ENCODE measurements at places on chromosomes 7 and 10. TPM values are rescaled to one million over a fixed set of nuclear protein-coding genes. Genes with fewer than 3 reads are reported as not detected.

DNA sequence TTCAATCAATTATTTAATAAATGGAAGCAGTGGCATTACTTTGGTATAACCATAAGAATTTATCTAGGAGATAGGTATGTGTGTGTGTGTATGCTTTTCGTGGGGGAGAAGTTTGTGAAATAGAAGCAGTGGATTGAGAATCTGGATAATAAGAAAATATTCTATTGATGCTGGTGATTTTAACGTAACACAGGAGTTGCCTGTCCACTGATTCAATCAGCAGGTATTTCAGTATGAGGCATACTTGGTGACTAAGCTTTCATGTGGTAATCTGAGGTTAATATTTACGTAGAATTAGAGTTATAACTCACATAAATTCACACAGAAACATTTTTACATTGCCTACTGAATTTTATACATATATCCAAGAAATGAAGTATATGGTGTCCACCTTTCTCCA, 568.0 kb downstream of the ZWINT start:
- DNase-seq: no peak

DNA sequence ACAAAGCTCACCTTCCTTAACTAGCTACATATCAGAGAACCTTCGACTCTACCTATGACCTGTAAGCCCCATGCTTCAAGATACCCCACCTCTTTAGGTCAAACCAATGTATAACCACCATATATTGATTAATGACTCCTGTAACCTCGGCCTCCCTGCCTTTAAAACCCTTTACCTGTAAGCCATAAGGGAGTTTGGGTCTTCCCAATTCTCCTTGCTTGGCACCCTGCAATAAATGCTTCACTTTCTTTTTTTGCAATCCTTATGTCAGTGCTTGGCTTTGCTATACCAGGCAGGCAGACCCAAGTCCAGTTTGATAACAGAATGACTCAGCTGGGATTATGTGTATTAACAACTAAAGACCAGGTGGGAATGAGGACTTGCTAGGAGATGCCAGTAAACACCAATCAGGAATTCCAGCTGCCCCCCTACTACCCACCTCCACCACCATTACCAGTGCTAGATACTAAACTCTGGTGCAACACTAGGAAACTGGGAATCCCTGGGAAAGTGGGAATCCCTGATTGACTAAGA, 22.0 kb upstream of the SLC35G1 start:
- DNase-seq: no peak

DNA sequence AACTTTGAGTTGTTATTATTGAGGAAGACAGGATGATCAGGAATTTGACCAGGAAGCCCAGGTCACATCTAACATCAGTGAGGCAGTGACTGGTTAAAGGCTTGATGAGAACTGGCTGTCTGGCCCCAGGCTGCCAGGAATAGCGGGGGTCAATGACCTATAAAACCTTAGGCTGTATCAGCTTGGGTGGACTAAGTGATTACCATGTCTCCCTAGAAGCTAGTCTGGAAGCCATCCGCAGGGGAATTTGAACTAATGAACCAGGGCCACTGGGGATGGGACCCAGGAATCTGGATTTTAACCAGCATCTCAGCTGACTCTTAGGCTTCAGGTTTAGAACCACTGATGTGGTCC, 56.6 kb downstream of the BPGM start:
- no peak for DNase-seq

DNA sequence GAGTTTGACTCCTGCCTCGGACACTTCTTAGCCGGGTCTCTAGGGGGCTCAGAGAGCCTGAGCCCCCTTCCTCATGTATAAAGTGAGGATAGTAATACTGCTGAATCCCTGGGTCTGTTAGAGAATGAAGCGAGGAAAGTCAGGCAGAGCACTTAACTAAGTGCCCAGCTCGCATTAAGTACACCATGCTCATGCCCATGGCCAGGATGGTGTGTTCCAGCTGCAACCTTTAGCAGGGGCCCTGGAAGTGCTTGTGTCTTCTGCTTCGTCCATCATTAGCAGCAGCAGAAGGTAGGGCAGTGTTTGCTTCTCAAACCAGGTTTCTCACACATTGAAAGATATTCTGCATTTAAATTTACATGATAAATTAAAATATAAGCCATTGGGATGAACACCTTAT, 27.3 kb upstream of the WDFY4 start:
- DNase-seq: no peak

DNA sequence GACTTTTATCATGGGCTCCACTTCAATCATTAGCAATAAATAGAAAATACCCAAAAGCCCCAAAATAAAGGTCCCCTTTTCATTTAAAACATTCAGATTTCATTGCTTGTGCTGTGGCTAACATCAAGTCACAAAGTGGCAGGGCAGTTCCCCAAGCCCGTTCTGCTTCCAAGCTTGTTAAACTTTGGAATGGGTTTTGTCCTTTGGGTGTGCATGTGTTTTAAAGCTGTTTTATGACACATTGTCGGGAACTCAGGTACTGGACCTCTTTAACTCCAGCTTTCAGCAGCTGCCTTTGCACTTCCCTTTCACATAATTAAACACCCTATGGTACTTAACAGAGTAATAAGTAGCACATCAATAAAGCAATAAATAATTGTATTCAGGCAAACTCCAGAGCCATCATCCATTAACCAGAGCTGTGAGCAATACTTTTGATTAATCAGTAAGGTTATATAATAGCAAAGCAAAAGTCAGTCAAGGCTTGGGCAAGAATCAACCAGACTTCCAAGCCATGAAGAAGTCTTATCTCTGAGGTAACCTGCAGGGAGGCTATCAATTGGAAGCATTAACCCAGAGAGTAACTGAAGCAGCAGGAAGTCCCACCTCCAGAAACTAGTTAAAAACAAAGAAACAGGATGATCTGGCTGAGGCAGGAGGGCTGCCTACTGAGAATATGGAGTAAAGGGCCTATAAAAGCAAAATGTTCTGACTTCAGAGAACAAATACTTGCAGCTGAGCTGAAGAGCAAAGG, 56.1 kb upstream of the ARID5B start:
- DNase-seq: no peak

DNA sequence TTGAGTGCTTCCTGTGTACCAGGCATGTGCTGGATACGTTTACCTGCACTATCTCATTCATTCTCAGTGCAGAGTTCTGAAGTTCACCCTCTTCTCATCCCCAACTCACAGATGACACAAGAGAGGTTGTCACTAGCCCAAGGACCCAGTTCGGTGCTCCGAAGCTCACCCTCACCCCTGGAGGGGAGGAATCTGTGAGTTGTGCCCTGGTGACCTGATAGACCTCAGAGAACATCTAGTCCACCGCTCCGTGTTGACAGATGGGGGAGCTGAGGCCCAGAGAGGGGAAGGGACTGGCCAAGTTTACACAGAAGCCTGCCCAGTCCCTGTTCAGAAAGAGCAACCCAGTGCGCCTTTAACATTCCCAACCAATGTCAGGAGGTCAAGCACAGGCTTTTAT, 44.8 kb upstream of the EMX2 start:
- DNase-seq: no peak

DNA sequence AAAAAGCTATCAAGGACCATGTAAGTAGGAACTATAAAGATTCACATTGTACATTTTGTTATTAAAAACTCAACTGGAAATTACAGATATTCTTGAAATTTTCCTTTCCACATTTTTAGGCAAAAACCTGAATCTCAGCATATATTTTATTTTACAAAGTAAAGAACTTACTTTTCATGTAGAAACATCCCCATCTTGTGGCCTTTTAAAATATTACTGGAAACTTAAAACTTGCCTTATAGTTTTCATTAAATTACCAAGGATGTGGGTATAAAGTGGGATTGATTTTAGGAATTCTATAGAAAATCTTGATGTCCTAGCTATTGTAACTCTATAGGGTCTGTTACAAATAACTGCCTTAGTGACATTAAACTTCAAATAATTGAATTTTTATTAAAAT, 10.6 kb downstream of the DBF4 start:
- DNase-seq: peak; percentile 58

- DNase-seq: no peak
Observed at GRCh38 chr10:133618851-133619250, 7.7 kb downstream of the FRG2B start.

DNA sequence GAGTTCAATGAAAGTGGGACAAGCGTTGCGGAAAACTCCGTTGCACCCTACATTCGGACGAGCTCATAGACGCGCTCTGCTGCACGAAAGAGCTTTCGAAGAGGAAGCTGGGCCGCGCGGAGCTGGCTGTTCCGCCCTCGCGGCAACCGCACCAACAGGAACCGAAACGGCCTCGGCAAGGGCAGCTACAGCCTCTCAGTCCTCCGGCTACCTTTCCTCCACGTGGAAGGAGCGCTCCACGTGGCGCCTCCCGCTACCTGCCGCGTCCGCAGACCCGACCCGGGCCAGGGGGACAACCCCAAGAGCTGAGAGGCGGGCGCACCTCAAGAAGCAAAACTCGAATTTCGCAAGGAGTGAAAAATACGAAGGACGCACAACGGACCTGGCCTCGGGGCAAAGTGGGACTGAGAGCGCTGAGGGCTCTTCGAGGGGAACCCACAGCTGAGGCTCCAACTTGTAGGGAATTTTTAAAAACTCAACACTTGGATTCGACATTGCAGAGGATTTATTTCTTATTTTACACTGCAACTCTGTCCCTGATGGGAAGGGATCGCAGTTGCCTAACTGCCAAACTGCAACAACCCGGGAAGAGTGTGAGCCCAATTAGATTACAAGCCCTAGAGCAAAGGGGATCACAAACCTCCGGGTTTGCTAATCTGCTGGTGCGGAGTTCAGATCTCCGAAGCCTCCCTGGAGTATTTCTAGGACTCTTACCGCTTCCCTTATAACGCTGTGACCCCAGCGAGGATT, 1.4 kb downstream of the HPSE2 start:
- peak; percentile 77 for DNase-seq

- DNase-seq: no peak
Observed at GRCh38 chr7:17289074-17289645, 9.3 kb upstream of the AHR start.

DNA sequence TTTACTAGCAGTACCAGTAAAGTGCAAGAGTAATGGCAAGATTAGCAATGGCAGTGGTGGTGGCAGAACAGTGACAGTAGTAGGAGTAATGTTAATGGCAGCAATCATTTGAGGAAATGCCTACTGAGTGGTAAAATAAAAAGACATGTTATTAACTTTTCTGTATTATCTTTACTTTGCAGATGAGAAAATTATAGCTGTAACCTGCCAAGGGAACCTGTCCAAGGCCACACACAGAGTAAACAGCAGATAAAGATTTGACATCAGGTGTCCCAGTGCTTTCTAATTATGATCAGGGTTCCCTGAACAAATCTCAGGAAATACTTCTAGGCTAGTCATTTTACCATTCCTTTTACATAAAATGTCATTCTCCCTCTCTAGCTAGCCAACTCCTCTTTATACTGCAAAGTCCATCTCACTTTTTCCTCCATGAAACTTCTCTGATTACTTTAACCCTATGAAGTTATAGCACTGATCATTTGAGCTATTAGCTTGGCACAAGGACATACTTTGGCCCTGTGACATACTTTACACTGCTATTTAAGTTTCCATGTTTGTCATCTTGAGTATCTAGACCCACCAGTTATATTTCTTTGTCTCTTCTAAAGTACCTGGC, 219.1 kb downstream of the TAX1BP1 start:
- DNase-seq: no peak

GRCh38 chr7:125573126-125573525, 643.5 kb upstream of the POT1 start:
- DNase-seq: no peak

- no peak for DNase-seq
Observed at GRCh38 chr10:78656417-78657162, 412.2 kb upstream of the ZMIZ1 start.

- no peak for DNase-seq
Observed at GRCh38 chr10:23157239-23157681, 34.9 kb upstream of the PTF1A start.

DNA sequence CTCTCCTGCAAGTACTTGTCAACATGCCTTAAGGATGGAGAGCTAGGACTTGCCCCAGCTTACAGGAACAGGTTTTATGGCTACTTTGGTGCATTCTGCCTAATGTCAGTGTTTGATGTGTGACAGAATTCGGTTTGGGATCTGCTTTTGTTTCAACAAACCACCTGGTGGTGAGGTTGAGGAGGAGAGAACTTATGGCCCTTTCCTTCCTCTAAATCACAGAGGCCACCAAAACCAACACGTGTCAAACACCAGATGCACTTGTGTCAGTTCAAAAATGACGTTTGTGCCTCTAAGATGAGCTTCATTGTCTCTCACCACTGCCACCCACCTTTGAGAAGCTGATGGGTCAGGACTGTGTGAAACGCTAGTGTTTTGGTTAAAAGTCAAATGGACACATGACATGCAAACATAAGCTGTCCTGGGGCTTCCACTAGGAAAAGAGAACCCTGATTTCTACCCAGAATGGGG, 83.9 kb downstream of the OSBPL3 start:
- DNase-seq: no peak

- DNase-seq: no peak
Observed at GRCh38 chr7:111660478-111660877, 98.2 kb upstream of the IMMP2L start.

- peak; percentile 83 for DNase-seq
Observed at GRCh38 chr10:88848499-88848898, 3.1 kb downstream of the ANKRD22 start.

GRCh38 chr7:112745635-112746034, 44.6 kb downstream of the TMEM168 start:
- DNase-seq: no peak

- no peak for DNase-seq
Observed at GRCh38 chr10:11887381-11888227, 64.4 kb downstream of the PROSER2 start.

DNA sequence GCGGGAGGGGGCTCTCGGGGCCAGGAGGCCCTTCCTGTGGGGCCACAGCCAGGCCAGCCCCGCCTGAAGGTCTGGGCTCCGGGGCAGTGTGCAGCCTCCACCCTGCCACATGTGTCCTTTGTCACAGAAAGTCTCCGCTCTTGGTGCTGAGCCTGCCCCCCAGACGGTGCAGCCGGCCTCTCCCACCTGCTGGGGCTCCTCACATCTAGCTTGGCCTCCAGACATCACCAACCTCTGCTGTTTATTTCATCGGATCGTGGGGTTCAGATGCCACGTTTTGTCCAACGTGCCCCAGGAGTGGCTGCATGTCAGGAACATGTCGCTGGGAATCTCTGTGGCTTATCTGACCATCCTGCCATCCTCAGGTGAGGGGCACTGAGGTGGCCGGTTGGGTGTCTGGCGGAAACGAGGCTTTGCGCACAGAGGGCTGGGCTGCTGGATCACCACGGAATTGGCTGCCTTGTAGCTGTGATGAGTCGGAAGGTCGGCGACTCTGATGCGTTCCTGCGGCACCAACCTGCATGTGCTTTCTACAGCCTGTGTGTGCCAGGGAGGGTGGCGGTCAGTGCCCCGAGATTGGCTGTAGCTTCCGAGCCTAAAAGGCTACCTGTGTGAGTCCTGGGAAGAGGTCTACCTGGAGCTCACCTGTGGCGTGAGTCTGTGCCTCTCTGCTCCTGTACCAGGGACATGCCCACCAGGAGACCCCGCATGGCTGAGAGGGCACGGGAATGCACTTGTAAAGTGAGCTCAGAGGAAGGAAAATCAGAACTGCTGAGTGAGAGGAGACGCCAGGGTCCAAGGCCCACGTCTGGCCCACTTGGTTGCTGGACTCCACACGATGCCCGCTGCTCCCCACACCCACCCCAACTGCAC, 316.4 kb downstream of the DNAJB6 start:
- DNase-seq: no peak

The VPS50 gene
- 23.3 TPM for total RNA-seq

The RPEL1 gene
- not detected for total RNA-seq

The UMAD1 gene
- 15.6 TPM for total RNA-seq

The CH25H gene
- total RNA-seq: 34.9 TPM

The PPP1R17 gene
- not detected for total RNA-seq

The CCDC186 gene
- total RNA-seq: 9.8 TPM

The CALML3 gene
- total RNA-seq: not detected

The REEP3 gene
- 72.1 TPM for total RNA-seq

All from GM23248 (cell line).